RWPE2 (cell line): ENCODE measurements at places on chromosomes 7 and 10.

DNA sequence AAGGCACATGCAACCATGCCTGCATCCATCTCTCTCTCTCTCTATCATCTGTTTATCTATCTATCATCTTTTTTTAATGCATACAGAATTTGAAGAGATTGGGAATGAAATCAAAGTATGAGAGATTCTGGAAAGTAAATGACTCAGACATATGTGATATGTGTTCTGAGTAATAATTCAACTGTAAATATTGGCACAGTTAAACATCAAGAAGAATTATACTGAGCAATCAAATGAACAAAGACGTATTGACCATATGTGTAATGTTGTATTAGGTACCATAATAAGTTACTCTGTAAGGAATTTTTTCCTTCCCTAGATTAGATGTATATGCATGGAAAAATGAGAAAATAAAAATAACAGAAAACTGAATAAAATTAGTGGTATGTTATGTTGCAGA is 108.3 kb downstream of the SUGCT start:
- no peak for DNase-seq

GRCh38 chr7:51785876-51786275 is 469.3 kb upstream of the COBL start:
- no peak for DNase-seq

GRCh38 chr10:103564776-103565520 is 71.4 kb downstream of the NEURL1 start:
- DNase-seq: no peak

DNA sequence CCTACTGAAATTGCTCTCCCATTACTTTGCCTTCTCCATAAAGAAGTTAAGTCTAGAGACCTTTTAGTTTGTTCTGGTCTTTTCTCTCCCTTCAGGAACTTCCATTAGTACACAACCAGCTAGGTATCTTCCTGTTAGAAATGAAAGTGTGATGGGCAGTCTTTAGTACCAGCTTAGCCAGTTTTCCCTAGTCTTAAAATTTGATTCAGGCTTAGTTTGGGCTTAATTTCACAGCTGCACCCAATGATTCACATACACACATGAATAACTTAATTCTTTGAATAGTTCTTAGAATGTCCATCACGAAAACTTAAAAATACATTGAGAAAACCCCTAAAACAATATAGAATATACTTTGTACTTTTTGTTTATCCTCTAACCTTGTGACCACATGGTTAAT is 2.4 kb upstream of the PPP1R9A start:
- no peak for DNase-seq

DNA sequence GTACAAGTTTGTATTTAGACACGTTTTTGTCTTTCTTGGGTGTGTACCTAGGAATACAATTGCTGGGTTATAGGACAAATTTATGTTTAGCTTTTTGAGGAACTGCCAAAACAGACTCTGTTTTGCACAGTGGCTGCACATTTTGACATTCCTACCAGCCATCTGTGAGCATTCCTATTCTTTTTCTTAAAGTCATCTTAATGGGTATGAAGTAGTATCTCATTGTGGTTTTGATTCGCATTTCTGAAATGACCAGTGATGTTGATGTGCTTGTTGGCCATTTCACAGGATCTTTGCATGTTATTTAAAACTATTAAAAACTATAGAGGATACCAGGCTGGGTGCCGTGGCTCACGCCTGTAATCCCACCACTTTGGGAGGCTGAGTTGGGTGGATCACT is 32.6 kb upstream of the IL15RA start:
- no peak for DNase-seq

- no peak for DNase-seq
Observed at GRCh38 chr7:87473986-87474385, 1.5 kb downstream of the ABCB4 start.
